ENCODE measurements at places on chromosomes 4 and X.

GRCh38 chr4:90403781-90404180 is 276.6 kb downstream of the CCSER1 start:
- DNase-seq: no peak

GRCh38 chrX:55312655-55313054 is 47.9 kb upstream of the PAGE3 start:
- no peak for DNase-seq

- DNase-seq: no peak
Observed at GRCh38 chr4:76526585-76526990, 91.6 kb downstream of the SHROOM3 start.

GRCh38 chrX:69844636-69845035 is 205.1 kb downstream of the AWAT2 start:
- no peak for DNase-seq

DNA sequence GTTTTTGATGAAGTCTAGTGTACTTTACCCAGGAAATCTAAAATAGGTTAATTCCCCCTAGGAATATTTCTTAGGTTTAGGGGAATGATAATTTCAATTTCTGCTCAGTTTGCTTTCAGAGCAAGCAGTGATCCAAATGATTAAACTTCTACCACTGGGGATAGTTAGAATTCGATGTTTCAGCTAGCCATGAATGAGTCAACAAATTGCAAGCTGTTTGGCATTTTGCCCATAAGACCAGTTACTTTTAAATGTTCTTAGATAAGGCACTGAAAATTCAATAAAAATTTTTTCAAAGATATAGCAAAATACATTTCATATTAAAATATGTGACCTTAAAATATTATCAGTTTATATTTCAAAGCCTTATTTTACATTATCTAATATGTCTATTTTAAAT is 993.6 kb downstream of the ARAP2 start:
- DNase-seq: peak; percentile 4

DNA sequence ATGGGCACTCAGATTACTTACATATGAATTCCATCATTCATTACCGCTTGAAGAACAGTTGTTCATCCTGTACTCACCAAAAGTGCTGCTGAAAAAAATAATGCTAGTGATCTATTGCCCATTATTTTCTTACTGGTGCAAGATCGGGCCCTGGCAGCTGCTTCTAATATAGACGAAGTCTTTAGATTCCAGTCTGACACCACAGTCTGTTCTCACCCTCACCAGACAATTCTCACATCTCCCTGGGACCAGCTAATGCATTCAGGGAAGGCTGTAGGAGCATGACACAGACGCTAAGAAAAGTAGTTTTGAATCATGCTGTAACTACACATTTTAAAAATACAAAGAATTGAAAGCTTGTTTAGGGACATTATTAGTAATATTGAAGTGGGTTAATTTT is 13.8 kb downstream of the GEMIN8 start:
- DNase-seq: peak; percentile 77

GRCh38 chrX:135463937-135464336 is 42.2 kb downstream of the SMIM10L2A start:
- DNase-seq: peak; percentile 11

DNA sequence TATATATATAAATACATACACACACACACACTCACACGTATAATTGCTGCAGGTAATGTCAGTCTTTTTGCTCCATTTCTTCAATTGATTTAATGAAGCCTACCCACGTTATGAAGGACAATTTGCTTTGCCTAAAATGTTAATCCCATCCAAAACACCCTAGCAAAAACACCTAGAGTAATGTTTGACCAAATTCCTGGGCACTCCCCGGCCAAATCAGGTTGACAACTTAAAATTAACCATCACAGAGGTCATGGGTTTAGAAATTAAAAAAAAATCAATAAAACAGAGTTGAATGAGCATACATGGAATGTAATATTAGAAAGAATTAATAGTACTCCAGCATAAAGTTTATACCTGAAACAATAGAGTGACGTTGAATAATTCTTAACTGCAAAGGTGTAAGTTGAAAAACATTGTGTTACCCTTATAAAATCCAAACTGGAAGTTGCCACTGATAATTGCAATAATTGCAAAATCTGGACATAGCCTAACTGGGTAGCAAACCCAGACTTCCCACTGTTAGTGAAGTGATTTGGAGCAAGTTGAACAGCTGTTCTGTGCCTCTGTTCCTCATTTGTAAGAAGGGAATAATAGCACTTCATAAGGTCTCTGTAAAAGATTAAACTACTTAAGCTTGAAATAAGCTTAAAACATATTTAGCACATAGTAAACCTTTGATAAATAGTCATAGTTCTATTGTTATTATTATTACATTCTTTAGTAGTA is 2120.5 kb downstream of the PCDH7 start:
- no peak for DNase-seq

- peak; percentile 4 for DNase-seq
Observed at GRCh38 chr4:169791062-169791461, 33.3 kb upstream of the HPF1 start.

- DNase-seq: peak; percentile 56
Observed at GRCh38 chr4:13524504-13525243, 19.6 kb downstream of the NKX3-2 start.

DNA sequence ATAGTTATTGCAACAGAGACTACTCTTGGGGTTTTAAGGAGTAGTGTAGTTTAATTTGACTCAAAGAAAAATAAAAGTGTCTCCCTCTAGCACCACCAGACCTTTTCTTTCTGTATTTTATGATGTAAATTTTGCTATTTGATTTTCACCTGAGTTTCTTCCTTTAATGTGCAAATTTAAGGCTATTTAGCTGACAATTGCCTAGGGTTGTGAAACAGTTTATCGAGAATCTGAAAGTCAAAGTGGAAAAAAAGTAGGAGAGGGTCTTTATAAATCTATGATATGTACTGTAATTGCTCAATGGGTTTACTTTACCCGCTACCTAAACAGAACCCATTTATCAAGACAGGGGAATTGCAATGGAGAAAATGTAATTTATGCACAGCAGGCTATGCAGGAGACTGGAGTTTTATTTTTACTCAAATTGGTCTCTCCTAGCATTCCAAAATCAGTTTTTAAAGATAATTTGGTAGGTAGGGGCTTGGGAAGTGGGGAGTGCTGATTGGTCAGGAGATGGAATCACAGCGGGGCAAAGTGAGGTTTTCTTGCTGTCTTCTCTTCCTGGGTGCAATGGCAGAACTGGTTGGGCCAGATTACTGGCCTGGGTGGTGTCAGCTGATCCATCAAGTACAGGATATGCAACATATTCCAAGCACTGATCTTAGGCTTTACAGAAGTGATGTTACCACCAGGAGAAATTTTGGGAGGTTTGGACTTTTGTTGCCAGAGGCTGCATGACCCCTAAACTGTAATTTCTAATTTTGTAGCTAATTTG is 228.6 kb upstream of the TACR3 start:
- DNase-seq: no peak

DNA sequence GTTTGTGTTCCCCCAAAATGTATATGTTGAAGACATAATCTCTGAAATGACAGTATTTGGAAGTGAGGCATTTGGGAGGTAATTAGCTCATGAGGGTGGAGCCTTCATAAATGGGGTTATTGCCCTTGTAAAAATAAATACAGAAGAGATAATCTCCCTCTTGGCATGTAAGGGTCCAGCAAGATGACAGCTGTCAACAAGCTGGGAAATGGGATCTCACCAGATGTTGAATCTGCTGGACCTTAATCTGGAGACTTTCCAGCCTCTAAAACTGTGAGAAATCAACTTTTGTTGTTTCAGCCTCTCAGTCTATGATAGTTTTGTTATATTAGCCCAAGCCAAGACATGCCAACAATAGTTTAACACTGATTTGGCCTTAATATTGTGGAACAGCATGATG is 438.2 kb upstream of the PCDH7 start:
- no peak for DNase-seq

DNA sequence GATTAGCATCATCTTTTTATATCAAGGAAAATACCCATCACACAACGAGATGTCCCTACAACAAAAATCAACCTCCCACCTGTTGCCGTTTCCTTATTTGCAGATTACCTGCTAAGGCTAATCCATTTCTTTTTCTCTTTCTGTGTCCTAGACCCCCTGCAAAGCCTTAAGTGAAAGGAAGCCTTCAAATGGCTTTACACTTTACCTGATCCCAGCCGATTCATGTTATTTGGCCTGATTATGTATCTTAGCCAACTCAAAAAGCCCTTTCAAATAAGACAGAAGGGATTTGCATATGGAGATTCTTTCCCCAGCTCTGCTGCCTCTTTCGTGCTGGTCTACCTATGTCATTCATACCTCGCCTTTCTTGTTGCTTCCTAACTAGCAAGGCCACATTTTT is 14.4 kb downstream of the ABCG2 start:
- DNase-seq: no peak

DNA sequence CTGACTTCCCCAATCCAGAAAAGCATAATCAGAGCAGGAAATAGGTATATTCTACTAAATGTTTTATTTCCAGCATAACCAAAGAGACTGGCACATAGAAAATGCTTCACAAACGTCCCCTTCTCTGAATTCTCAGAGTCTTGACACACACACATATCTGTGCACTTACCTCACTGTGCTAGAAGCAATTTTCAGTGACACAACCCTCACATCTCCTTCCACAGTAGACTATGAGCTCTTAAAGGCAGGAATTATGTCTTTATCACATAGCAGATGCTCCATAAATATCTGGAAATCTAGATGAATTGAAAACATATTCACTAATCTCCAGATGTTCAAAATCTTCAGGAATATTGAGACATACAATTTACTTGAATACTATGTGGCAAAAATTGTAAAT is 5.9 kb downstream of the SOWAHB start:
- no peak for DNase-seq

- no peak for DNase-seq
Observed at GRCh38 chr4:173520921-173521466, 9.0 kb downstream of the HAND2 start.

DNA sequence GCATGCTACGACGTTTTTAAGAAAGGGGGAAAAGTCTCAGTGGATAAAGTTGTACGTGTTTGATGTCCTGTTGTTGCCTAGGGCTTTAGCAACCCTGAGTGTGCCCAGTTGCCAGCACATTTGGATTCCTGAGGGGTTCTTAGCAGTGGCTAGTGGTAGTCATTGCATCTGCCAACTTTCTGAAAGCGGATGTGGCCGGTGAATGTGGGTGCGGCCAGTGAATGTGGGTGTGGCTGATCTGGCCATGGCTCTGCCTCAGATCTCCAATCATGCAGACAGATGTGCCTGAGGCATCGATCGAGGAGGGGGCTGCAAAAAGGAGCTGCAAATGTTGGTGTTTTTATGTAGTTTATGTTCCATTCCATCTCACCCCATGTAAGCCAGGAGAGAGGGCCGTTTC is 41.5 kb upstream of the FAT1 start:
- DNase-seq: peak; percentile 67

DNA sequence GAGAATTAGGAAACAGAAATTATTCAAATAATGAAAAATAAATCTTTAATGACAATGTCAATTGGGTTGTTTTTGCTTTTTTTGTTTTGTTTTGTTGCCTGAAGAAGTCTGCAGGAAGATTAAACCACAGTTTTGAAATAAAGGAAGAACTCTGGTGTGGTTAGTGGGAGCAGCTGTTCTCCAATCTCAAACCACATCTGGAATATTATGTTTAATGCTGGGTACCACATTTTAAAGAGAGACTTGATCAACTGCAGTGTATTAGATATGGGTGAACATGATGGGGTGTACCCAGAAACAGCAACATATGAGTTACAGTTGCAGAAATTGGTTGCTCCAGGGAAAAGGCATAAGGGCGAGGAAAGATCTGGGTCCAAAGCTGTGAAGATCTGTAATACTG is 171.2 kb upstream of the RPL34 start:
- DNase-seq: no peak

DNA sequence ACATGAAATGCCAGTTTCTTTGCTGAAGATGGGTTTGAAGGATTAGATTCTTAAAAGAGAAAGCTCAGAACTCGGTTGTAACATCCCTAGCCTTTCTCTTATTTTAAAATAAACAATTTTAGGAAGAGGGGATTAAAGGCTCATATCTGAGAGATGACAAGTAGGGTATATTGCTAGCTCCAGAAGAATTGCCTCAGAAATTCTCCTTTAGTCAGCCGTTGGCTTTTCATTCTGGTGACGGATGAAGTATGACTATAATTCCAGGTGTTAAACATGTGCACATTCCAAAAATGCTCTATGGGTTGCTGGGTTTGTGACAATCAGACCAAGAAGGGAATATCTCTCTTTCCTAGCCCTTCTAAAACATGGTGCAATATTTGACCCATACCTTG is 17.8 kb downstream of the DKK2 start:
- no peak for DNase-seq

DNA sequence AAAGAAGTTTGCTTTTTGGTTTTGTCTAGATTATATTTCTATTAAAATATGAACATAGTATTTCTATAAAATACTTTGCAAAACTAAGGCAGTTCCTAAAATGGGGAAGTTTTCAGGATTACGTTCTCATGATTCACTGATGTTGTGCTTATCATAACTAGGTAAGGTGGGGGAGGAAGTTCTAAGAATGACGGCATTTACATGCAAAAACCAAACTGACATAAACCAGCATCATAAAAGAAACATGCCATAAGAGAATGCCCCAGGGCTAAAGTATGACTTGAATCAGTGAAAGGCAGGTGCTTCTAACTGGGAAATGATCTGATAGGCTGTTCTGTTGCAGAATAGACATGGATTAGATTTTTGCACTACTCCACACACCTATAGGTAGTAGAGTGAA is 204.7 kb upstream of the JADE1 start:
- DNase-seq: no peak

DNA sequence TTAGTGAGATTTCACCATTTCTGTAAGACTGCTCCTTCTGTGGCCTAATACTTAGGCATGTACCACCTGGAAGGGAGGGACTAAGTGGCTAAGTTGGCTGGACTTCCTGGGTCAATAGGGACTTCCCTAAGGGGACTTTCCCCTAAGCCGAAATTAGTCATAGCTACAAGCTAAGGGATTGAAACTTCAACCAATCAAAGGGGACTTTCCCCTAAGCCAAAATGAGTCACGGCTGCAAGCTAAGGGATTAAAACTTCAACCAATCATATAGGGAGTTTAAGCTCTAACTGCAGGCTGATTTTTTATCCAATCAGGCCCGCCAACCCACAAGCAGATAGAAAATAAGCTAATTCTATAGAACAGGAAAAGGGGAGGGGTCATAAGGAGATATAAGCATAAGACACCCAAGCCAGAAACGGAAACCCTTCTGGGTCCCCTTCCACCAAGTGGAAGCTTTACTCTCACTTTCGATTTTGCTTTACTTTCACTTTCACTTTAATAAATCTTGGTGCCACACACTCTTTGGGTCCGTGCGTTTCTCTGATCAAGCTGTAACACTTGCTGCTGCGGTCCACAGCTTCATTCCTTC is 382.8 kb downstream of the KLHL4 start:
- no peak for DNase-seq

- no peak for DNase-seq
Observed at GRCh38 chr4:172813359-172813923, 355.2 kb upstream of the GALNT7 start.

DNA sequence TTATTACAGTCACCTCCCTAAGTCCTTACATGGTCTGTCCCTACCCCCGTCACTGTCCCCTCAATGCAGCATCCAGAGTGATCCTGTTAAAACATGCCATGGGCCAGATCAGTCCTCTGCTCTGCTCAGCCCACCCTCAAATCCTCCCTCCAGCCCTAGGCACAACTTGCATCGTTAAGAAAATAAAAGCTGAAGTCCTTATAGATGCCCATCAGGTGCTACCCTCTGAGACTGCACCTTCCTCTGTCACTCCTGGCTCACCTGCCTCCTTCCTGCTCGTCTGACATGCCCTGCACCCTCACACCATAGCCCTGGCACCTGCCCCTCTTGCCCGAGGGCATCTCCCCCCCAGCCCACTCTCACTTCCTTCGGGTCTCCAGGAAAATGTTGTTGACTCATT is 4.1 kb downstream of the STK32B start:
- DNase-seq: no peak
